ENCODE measurements at places on chromosomes 13 and 19. TPM values are rescaled to one million over a fixed set of nuclear protein-coding genes. Genes with fewer than 3 reads are reported as not detected.

DNA sequence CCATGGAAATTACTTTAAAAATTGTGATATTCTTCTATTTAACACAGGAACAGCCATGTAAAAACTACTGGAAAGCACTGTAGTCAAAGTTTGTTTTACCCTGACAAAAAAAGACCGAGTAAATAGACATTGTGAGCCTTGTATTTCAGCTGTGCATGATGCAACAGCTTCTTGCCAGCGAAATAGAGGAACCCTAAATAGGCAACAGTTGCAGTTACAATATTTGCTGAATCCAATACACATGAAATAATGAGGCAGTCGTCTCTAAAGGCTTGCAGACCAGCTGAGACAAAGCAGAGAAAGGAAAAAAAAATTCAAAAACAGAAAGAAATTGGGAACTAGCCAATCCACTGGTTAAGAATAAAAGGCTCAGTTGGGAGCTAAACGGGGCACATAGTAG, 1001.1 kb downstream of the OLFM4 start:
- DNase-seq = no peak
- no peaks in the 10 kb centered on the region for H3K36me3 ChIP-seq
- H3K4me3 ChIP-seq = no peak overlapping the region
- H3K27me3 ChIP-seq = no peaks in the 10 kb centered on the region
- H3K4me1 ChIP-seq = no peaks in the 10 kb centered on the region
- H3K27ac ChIP-seq = no peak overlapping the region

GRCh38 chr19:16023146-16023915, 53.0 kb upstream of the TPM4 start:
- H3K4me3 ChIP-seq = no peak overlapping the region
- no peak overlapping the region for H3K27ac ChIP-seq
- no peak for DNase-seq
- peaks cover 2% of the 10 kb centered on the region for H3K4me1 ChIP-seq
- H3K36me3 ChIP-seq = no peaks in the 10 kb centered on the region
- peaks cover 3% of the 10 kb centered on the region for H3K27me3 ChIP-seq

DNA sequence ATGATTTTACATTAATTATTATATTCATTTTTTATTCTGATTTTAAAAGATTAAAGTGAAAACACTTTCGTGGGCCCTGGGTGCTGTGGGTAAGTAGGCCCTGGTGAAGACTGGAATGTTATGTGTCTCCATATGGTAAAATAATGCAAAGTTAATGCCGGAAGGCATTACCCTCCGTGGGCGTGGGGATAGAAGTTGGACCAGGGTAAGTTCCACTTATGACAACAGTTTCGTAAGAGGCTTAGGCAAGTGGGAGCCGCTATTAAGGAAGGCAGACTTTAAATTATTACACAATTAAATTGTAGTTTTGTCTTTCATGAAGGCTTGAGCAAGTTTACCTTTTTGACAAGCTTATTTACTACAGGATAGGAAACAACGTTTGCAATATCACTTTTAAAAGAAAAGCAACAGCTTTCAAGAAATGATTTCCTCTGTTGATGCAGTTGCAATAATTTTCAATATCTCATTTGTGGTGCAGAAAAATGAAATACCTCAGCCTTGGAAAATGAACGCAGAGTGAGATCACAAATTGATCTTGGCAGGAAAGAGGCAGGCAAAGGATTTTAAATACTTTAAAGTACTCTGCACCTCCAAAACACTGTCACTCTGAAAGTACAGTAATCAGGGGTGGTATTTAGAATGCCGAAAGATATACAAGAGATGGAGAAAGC, 310.6 kb downstream of the DCT start:
- H3K36me3 ChIP-seq = no peaks in the 10 kb centered on the region
- DNase-seq = no peak
- H3K4me1 ChIP-seq = no peaks in the 10 kb centered on the region
- H3K27me3 ChIP-seq = peaks cover 2% of the 10 kb centered on the region
- no peak overlapping the region for H3K4me3 ChIP-seq
- H3K27ac ChIP-seq = no peak overlapping the region

GRCh38 chr19:35066691-35067563, 25.4 kb downstream of the HPN start:
- H3K36me3 ChIP-seq = no peaks in the 10 kb centered on the region
- DNase-seq = peak; percentile 90
- peak overlapping the region; percentile 22 for H3K27ac ChIP-seq
- H3K4me3 ChIP-seq = no peak overlapping the region
- peaks cover 10% of the 10 kb centered on the region for H3K27me3 ChIP-seq

GRCh38 chr19:41405776-41406175, 8.2 kb downstream of the BCKDHA start:
- no peaks in the 10 kb centered on the region for H3K27me3 ChIP-seq
- no peaks in the 10 kb centered on the region for H3K36me3 ChIP-seq
- no peak overlapping the region for H3K27ac ChIP-seq
- no peak for DNase-seq

- no peaks in the 10 kb centered on the region for H3K4me1 ChIP-seq
- DNase-seq = no peak
- H3K27ac ChIP-seq = no peak overlapping the region
- no peaks in the 10 kb centered on the region for H3K36me3 ChIP-seq
- H3K4me3 ChIP-seq = no peak overlapping the region
Measured at GRCh38 chr13:98746968-98747367, 5.5 kb downstream of the SLC15A1 start.

DNA sequence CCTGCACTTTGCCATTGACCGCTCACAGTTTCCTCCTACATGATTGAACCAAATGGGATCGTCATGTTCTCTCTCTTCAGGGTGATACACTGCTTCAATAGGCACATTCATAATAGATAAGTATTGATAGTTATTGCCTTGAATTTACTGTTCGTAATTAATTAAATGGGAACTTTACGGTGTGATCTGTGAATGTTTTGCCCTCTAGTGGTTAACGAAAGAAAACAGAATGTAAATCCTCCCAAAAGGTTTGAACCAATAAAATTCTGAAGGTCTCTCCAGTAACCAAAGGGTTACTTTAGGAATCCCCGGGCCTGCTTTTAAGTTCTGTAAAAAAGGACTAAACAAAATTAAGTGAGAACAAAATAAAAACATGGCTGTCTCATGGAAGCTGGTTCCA, 389.3 kb downstream of the DACH1 start:
- H3K4me3 ChIP-seq = no peak overlapping the region
- no peak for DNase-seq
- H3K36me3 ChIP-seq = no peaks in the 10 kb centered on the region
- no peak overlapping the region for H3K27ac ChIP-seq

The ANGPTL4 gene
- total RNA-seq = 0.50 TPM

The CD79A gene
- 4.1 TPM for total RNA-seq

The CD70 gene
- 184 TPM for total RNA-seq

DNA sequence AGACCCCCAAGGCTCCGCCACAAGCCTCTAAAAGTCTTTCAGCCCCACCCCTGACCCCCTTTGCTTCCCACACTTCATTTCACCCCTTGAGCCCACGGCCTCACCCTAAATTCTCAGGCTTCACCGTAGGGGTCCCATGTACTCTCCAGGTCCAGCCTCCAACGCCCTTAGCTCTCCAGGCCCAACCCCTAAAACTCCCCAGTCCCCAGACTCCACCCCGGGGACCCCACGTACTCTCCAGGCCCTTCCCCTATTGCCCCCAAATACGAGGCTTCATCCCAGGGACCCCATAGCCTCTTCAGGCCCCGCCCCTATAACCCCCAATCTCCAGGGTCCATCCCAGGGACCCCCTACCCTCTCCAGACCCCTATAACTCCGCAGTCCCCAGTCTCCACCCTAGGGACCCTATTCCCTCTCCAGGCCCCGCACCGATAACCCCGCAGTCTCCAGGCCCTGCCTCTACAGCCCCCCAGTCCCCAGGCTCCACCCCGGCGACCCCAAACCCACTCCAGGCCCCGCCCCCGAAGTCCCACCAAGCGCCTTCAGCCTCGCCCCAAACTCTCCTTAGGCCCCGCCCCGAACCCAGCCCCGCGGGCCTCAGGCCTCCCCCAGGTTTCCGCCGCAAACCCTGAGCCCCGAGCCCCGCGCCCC, 619 bp downstream of the MED16 start:
- peaks cover 23% of the 10 kb centered on the region for H3K4me1 ChIP-seq
- no peaks in the 10 kb centered on the region for H3K27me3 ChIP-seq
- H3K27ac ChIP-seq = peak overlapping the region; percentile 82
- no peak for DNase-seq

DNA sequence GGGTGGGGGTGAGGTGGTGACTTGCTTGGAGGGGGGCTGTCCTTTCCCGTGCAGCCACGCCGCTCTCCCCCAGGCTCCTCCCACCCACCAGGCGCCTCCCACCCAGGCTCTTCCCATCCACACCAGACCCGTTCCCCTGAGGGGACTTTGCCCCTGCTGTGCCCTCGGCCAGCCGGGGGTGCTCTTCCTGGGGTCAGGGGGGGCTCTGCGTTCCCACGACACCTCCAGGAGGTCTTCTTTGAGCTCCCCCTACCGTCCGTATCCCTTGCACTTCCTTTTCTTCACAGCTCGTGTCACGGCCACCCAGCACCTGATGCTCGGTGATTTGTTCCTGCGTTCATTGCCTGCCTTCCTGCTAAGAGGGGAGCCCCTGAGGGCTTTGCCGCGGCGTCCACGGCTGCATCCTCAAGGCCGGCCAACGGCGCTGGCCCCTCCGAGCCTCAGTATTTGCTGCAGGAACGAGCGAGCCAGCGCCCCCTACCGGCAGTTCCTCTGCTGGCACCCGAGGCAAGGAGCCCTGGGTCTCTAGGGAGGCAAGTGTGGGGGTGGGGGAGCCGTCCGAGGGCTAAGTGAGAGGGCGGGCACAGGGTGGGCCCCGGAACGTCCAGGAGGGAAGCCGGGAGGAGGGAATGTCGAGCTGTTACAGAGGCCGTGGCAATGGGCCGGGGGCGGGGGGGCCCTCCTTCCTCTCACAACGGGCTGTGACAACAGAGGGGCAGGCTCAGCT, 11.8 kb downstream of the LRRC4B start:
- H3K27ac ChIP-seq = peak overlapping the region; percentile 65
- H3K4me3 ChIP-seq = peak overlapping the region; percentile 82
- peaks cover 32% of the 10 kb centered on the region for H3K27me3 ChIP-seq
- peak; percentile 84 for DNase-seq

The SOX1 gene
- not detected for total RNA-seq

The VSTM1 gene
- total RNA-seq = not detected

- H3K27ac ChIP-seq = no peak overlapping the region
- H3K36me3 ChIP-seq = no peaks in the 10 kb centered on the region
- DNase-seq = no peak
- no peak overlapping the region for H3K4me3 ChIP-seq
Measured at GRCh38 chr19:49059053-49059452, 1.5 kb upstream of the CGB7 start.

- H3K36me3 ChIP-seq = no peaks in the 10 kb centered on the region
- no peak overlapping the region for H3K27ac ChIP-seq
- peaks cover 2% of the 10 kb centered on the region for H3K27me3 ChIP-seq
- H3K4me3 ChIP-seq = no peak overlapping the region
- H3K4me1 ChIP-seq = peaks cover 2% of the 10 kb centered on the region
Measured at GRCh38 chr13:50636007-50636704, 207.3 kb downstream of the DLEU7 start.

DNA sequence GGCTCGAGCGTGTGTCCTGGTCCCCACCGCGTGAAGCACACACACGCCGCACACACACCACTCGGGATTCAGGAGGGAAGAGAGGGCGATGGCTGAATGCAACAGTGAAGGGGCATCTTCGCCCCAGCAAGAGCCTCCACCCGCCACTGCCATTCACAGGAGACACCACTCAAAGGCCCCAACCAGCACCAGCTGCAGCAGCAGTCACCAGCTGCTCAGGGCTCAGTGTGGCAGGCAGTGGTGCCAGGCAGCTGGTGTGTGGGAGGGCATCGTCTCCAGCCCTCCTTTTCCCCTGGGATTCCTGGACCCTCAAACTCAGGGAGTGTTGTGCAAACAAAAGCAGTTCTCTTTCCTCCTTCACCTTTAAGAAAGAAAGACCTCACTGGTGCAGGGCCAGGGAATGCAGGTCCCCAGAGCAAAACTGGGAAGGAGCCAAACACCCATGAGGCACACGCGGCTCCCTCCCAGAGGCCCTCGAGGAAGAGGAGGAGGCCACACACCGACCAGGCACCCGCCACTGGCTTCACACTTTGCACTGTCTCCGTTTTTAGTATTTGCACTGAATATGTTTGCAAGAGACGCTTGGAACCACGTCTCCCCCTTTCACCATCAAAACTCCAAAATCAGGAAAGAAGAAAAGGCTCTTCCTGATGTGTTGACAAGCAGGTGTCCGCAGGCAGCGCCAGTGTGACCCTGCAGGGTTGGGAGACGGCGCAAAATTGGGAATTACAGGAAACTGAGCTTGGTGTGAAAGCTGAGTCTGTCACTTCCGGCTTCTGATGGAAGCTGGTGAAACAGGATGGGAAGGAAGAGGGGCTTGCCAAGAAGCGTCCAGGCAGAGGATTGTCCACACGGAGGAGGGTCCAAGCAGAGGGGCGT, 26.4 kb upstream of the F7 start:
- no peaks in the 10 kb centered on the region for H3K36me3 ChIP-seq
- no peak overlapping the region for H3K4me3 ChIP-seq
- no peak for DNase-seq
- H3K4me1 ChIP-seq = no peaks in the 10 kb centered on the region
- no peaks in the 10 kb centered on the region for H3K27me3 ChIP-seq

DNA sequence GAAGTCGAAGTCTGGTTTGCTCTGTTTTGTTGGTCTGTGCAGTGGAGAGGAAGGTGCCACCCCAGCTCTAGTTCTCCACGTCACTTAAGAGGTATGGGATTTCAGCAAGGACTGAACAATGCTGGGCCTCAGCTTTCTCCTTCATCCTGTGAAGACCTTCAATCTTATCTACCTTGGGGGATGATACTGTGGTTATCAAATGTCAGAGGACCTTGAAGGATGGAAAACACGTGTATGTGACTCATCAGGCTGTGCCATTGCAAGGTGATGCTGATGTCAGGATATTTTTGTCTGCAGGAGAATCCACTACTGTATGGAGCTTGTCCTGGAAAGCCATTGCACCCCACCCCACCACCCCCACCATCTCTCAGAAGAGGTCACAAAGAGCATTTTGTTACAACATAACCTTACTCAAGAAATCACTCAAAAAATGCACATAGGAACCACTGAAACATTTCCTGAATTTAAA, 81.4 kb upstream of the UQCRFS1 start:
- no peaks in the 10 kb centered on the region for H3K36me3 ChIP-seq
- no peak for DNase-seq
- peaks cover 42% of the 10 kb centered on the region for H3K27me3 ChIP-seq
- peaks cover 27% of the 10 kb centered on the region for H3K4me1 ChIP-seq

The ZNF296 gene
- total RNA-seq = 5.3 TPM

DNA sequence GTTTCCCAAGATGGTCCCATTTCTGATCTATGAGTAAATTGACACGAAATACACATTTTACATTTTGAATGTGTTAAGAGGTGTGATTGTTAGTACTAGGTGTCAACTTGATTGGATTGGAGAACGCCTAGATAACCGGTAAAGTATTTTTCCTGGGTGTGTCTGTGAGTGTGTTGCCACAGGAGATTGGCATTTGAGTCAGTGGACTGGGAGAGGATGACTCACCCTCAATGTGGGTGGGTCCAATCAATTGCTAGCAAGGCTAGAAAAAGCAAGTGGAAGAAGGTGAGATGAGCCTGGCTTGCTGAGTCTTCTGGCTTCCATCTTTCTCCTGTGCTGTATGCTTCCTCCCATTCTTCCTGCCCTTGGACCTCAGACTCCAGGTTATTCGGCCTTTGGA, 960.7 kb upstream of the PCDH9 start:
- H3K4me1 ChIP-seq = no peaks in the 10 kb centered on the region
- no peak overlapping the region for H3K4me3 ChIP-seq
- H3K27me3 ChIP-seq = no peaks in the 10 kb centered on the region
- no peaks in the 10 kb centered on the region for H3K36me3 ChIP-seq

The KIR2DL3 gene
- total RNA-seq = 1.2 TPM
